ENCODE measurements at places on chromosomes 4 and X. TPM values are rescaled to one million over a fixed set of nuclear protein-coding genes. Genes with fewer than 3 reads are reported as not detected.

GRCh38 chrX:18377796-18378195 lies 23.3 kb upstream of the SCML2 start:
- DNase-seq = peak; percentile 12

The UGT8 gene
- total RNA-seq = 6.3 TPM

DNA sequence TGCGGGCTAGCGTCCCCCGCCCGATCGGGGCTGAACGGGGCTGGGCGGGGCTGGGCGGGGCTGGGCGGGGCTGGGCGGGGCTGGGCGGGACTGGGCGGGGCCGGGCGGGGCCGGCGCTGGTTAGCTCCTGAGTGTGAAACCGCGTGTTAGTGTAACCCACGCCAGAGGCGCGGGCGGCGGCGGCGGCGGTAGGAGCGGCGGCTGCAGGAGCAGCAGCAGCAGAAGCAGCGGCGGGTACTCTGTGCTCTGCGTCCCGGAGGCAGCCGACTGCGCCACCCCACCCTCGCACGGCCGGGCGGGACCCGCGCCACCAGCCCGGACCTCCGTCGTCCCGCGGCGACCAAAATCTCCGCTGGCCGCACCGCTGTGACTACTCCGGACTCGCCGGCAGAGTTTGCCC lies 128.1 kb downstream of the LAS1L start:
- no peak for DNase-seq

- no peak for DNase-seq
Observed at GRCh38 chrX:9240956-9241355, 207.0 kb upstream of the FAM9B start.

GRCh38 chrX:1393871-1394615 lies 2.1 kb upstream of the SLC25A6 start:
- DNase-seq = no peak

The ESX1 gene
- total RNA-seq = not detected

GRCh38 chrX:29788991-29789699 lies 426.2 kb upstream of the MAGEB2 start:
- DNase-seq = no peak

- DNase-seq = no peak
Observed at GRCh38 chrX:64176876-64177275, 28.6 kb downstream of the AMER1 start.

DNA sequence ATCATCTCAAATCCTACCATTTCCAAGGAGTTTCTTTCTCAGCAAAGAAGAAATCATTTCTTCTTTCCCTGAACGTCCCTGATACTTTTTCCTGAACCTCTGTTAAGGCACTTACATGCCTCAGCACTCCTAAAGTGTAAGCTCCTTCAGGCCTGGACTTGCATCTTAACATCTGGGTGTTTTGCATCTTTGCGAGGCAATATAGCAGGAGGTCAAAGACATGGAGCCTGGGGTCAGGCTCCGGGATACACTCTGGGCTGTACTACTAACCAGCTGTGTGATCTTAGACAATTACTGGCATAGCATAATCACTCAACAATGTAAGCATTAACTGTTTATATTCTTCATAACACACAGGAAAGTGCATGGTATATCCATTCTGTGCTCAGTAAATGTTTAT lies 275.5 kb upstream of the BOD1L1 start:
- DNase-seq = no peak

- DNase-seq = no peak
Observed at GRCh38 chr4:145207934-145208333, 27.5 kb upstream of the OTUD4 start.

The INTU gene
- 18.5 TPM for total RNA-seq

GRCh38 chr4:186704057-186704456 lies 19.6 kb downstream of the FAT1 start:
- no peak for DNase-seq

The UBQLN2 gene
- total RNA-seq = 41.4 TPM

The KLHL4 gene
- 2.7 TPM for total RNA-seq

GRCh38 chr4:150938417-150938816 lies 76.7 kb downstream of the LRBA start:
- DNase-seq = no peak

DNA sequence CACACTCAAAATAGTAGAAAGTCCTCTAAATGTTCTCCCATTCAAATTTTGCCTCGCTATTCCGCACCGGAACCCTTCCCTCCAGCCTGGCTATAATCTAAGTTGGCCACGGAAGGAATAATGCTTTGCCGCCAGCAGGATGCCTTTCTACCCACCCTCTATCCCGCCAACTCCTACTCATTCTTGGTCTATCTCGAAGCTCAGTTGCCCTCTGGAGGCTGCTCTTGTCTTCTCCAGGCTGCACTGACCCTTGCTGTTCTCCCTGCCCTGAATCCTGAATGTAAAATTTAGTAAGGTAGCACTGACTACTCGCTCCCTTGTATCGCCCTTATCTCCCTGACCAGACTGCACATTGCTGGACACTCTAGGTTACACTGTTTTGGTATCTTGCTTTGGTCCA lies 212.4 kb downstream of the MGST2 start:
- no peak for DNase-seq

The LUZP4 gene
- not detected for total RNA-seq

The ATP6AP1 gene
- 78.2 TPM for total RNA-seq

DNA sequence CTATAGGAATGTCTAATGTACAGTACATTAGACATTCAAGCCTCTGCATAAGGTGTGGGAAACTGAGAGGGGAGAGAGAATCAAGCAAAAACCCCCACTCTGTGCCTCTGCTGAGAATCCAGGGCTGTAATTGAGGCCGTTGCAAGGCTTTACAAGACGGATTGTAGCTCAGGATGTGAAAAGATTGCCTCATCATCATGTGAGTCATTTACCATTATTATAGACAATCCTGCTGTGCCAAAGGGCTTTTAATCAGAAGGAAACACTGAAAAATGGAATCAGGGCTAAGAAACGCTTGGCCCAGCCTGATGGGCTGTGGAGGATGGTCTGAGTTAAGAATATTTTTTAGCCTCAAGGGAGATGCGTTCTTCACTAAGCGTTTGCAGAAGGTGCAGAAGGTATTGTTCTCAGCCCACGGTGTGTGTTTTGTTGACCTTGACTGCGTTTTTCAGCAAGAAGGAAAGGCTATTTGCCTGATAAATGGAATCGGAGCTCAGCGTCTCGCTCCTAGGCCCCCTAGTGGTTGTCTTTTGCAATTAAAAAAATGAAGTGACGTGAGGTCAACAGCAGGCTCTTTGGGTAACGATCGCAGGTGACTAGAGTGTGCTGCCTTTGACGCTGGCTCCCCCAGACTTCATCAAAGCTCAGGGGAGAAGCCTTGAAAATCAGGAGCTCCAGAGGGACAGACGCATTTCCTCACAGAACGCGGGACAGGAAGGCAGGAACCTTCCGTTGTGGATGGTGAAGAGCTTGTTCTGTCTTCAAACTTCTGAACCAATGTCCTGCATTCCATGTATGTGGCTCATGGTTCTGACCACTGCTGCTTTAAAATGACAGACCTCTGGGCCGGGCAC lies 18.1 kb upstream of the CHRNA9 start:
- peak; percentile 53 for DNase-seq

DNA sequence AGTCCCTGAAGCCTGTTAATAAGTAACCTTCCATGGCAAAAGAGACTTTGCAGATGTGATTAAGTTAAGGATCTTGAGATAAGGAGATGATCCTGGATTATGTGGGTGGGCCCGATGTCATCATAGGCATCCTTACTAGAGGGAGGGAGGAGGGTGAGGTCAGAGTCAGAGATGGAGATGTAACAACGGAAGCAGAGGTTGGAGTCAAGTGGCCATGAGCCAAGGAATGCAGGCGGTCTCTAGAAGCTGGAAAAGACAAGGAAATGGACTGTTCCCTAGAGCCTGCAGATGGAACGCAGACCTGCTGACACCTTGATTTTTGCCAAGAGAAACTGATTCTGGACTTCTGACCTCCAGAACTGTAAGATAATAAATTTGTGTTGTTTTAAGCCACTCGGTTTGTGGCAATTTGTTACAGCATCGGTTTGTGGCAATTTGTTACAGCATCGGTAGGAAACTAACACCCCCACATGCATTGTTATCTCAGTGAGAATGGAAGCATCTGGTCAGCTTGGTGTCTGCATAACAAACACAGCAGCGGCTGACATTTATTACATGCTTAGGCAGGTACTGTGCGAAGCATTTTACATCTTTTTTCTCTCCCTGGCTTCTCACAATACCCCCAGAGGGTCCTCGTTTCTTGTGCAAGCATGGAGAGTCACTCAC lies 55.6 kb downstream of the CLDN34 start:
- no peak for DNase-seq

The GLOD5 gene
- not detected for total RNA-seq

GRCh38 chr4:48307528-48307927 lies 33.8 kb upstream of the SLAIN2 start:
- no peak for DNase-seq

The KIF4A gene
- 58.5 TPM for total RNA-seq

- no peak for DNase-seq
Observed at GRCh38 chrX:48940404-48940955, 16.9 kb downstream of the OTUD5 start.

- DNase-seq = no peak
Observed at GRCh38 chr4:185955151-185955770, 113.7 kb upstream of the TLR3 start.

DNA sequence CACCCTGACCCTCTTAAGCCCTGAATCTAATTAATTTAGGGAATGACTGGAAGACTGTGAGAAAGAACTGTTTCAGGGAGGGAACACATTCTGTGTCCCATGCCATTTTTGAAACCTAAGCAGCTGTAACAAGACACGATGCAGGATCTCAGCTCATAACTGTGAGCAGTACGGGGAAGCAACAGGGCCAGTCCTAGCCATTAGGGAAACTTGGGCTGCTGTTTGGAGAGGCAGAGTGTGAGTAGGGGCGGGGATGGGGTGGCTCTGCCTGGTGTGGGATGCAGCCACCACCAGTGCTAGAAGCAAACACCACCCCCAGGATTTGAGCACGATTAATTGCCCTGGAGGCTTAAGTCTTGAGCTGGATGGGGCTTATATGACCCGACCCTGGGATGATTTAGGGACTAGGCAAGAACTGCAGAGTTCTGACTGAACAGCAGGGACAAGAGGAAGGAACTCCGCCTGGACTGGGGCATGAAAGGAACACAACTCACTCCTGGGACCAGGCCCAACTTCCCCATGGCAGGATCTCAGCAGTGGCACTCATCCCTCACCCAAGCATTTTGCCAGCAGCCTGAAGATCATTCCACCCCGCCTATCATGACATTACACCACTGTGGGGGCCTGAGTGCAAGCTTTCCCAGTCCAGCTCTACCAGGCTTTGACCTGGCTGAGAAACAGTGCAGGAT lies 43.1 kb downstream of the ATRX start:
- no peak for DNase-seq

- DNase-seq = no peak
Observed at GRCh38 chrX:5965406-5965805, 263.3 kb downstream of the NLGN4X start.

The NLGN4X gene
- 57.4 TPM for total RNA-seq

The EIF4E gene
- total RNA-seq = 144 TPM

DNA sequence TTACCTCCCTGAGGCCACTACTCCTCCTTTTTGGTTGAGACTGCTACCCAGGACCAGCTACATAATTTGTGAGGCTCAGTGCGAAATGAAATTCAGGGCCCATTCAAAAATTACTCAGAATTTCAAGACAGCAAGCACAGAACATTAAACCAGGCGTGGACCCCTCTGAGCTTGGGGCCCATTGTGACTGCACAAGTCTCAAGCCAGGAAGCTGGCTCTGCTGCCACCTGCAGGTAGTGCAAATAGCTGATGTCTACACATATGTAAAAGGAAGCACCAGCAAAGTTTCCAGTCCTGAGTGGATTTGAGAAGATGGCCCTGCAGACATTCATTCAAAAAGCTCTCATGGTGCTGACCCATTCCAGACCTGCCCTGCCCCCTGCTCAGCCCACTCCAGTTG lies 213.4 kb upstream of the LNX1 start:
- no peak for DNase-seq

The GATB gene
- 24.9 TPM for total RNA-seq

The EOLA2 gene
- total RNA-seq = 33.8 TPM

- no peak for DNase-seq
Observed at GRCh38 chr4:88002786-88003185, 4.6 kb upstream of the PKD2 start.

DNA sequence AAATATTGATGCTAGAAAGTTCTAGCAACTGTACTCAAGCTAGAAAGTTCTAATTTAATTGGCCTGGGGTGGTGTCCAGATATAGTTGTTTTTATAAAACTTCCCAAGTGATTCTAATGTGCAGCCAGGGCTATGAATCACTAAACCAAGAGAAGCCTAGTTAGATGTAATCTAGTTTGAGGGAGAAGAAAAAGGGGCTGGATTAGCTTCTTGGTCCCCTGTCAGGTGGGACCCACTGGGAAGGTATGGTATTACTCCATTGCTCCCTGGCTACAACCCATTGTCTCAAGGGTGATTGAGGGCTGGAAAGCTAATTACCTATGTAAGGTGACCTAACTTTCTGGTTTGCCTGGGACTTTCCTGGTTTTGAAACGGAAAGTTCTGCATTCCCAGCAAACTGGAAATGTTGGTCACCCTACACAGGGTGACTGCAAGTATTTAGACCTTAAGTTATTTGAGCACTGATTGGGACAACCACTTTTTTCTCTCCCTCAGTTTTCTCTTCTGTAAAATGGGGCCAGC lies 23.9 kb upstream of the MSN start:
- no peak for DNase-seq

- no peak for DNase-seq
Observed at GRCh38 chrX:46572340-46572936, 1.1 kb upstream of the CHST7 start.

- DNase-seq = no peak
Observed at GRCh38 chrX:36575670-36576069, 432.5 kb upstream of the FAM47C start.

- DNase-seq = no peak
Observed at GRCh38 chr4:36772154-36772516, 472.4 kb upstream of the NWD2 start.

The TLR1 gene
- total RNA-seq = not detected

- no peak for DNase-seq
Observed at GRCh38 chrX:54157561-54157960, 25.5 kb downstream of the FAM120C start.

- no peak for DNase-seq
Observed at GRCh38 chrX:13048280-13048679, 3.9 kb upstream of the FAM9C start.

DNA sequence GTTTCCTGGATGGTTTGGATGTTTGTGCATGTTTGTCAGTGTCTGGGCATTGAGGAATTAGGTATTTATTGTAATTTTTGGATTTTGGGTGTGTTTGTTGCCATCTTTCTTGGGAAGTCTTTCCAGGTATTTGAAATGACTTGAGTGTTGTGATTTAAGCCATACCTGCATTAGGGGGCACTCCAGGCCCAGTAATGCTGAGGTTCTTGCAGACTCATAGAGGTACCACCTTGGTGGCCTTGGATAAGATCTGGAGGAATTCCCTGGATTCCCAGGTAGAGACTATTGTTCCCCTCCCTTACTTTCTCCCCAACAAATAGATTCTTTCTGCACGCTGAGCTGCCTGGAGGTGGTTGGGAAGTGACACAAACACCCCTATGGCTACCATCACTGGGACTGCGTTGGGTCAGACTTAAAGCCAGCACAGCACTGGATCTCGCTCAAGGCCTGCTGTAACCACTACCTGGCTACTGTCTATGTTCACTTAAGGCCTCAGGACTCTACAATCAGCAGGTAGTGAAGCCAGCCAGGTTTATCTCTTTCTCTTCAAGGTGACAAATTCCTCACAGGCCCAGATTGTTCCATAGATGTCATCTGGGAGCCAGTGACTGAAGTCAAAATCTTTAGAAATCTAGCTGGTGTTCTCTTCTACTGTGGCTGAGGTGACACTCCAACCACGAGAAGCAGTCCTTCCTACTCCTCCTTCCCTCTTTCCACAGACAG lies 643.6 kb downstream of the PDHA2 start:
- no peak for DNase-seq

The RASSF6 gene
- not detected for total RNA-seq
